ENCODE measurements at places on chromosomes 4 and X.
A peak's percentile ranks its signal among the peaks of the same experiment; 100 is the strongest.

DNA sequence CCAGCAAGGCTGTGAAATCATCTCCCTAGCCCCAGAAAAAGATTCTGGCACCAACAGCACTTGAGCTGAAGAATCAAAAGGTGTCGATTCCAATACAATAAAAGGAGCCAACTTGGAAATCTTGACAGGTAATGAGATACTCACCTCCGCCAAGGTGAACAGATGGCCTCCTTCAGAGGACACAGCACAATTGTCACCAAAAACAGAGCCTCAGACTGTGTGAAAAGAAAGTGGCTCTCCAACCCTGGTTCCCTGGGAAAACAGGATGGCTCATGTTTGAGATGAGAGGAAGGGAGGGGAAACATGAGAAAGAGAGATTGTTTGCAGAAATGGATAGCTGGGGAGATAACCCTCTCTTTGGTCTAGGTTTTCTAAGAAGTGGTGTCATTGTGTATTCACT is 168.9 kb downstream of the HS3ST1 start:
- no peak for DNase-seq

DNA sequence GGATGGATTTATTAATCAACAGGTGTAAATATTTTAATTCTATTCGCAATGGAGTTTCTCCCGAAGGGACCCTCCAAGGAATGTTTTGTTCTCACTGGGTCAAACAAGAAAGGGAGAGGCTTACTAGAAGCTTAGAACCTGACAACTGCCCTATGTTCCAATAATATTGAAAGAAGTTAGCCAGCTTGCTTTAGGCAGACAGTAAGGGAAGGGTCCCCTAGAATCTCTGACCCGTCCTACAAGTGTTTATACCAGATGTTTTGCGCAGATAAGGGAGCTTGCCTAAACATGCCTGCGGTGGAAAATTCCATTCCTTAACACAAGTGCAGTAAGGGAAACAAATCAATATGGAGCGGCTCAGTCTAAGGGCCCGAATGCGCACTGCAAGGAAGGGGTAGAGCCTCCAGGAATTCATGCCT is 17.7 kb downstream of the IL21 start:
- DNase-seq, result no peak

DNA sequence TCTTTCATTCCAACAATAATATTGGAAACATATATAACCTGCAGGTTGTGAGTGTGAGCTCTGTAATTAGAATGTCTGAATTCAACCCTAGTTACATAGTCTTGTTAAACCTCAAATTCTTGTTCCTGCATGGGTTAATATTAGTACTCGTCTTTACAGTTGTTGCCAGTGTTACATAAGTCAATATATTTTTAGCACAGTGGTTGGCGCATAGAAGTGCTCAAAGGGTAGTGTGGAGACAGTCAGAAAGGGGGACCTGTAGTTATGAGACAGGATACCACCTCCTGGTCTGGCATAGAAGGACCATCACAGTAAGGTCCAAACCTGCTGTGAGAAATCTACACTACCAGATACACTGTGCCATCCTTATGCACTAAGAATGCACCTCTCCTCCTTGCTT is 1045.9 kb upstream of the SLIT2 start:
- no peak for DNase-seq

- no peak for DNase-seq
Measured at GRCh38 chr4:152352215-152352614, 183.7 kb downstream of the FBXW7 start.

GRCh38 chr4:113355550-113356371 is 306.3 kb downstream of the ANK2 start:
- peak; percentile 53 for DNase-seq

- DNase-seq, result no peak
Measured at GRCh38 chrX:7091923-7092322, 55.6 kb upstream of the STS start.

Data from stimulated activated CD8-positive, alpha-beta memory T cell treated with anti-CD3 and anti-CD28 coated beads, Interleukin-4, amount 100 ng/mL, for 24 hours (primary cell).